Activated naive CD8-positive, alpha-beta T cell treated with anti-CD3 and anti-CD28 coated beads, Interleukin-2, amount 10 ng/mL, durations not matched to agents 7 days and 5 days (primary cell): ENCODE measurements at places on chromosomes 11 and 22. TPM values are rescaled to one million over a fixed set of nuclear protein-coding genes. Genes with fewer than 3 reads are reported as not detected.

WT1 gene
- not detected for total RNA-seq

PLEKHB1 gene
- 23.6 TPM for total RNA-seq

SCN3B gene
- total RNA-seq, result not detected

C22orf42 gene
- not detected for total RNA-seq

KRTAP5-1 gene
- total RNA-seq, result not detected

XKR3 gene
- not detected for total RNA-seq

SLC5A1 gene
- total RNA-seq, result not detected

GGTLC2 gene
- total RNA-seq, result not detected

DNA sequence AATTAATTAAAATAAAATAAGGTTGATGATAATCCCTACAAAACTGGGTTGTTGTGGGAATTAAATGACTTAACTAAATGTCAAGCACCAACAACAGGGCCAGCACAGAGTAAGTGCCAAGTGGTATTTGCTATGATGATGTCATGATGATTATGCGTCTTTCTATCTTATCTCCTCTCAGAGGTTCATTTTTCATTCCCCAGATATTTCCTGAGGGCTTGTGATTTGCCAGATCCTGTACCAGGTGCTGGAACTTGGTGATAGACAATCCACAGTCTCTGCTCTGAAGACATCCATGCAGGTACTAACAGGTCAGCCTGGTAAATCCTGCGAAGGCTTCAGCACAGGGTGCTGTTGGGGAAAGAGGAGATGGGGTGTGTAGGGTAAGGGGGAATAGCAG, 8.1 kb upstream of the MYH9 start:
- H3K36me3 ChIP-seq, result no peaks in the 10 kb centered on the region
- DNase-seq, result no peak
- H3K4me3 ChIP-seq, result no peak overlapping the region
- peaks cover 2% of the 10 kb centered on the region for H3K27me3 ChIP-seq

GRCh38 chr11:44263738-44264437, 46.1 kb downstream of the ALX4 start:
- no peak for DNase-seq
- H3K27ac ChIP-seq, result no peak overlapping the region
- H3K4me1 ChIP-seq, result peaks cover 7% of the 10 kb centered on the region
- H3K4me3 ChIP-seq, result no peak overlapping the region
- H3K27me3 ChIP-seq, result peaks cover 11% of the 10 kb centered on the region

DNA sequence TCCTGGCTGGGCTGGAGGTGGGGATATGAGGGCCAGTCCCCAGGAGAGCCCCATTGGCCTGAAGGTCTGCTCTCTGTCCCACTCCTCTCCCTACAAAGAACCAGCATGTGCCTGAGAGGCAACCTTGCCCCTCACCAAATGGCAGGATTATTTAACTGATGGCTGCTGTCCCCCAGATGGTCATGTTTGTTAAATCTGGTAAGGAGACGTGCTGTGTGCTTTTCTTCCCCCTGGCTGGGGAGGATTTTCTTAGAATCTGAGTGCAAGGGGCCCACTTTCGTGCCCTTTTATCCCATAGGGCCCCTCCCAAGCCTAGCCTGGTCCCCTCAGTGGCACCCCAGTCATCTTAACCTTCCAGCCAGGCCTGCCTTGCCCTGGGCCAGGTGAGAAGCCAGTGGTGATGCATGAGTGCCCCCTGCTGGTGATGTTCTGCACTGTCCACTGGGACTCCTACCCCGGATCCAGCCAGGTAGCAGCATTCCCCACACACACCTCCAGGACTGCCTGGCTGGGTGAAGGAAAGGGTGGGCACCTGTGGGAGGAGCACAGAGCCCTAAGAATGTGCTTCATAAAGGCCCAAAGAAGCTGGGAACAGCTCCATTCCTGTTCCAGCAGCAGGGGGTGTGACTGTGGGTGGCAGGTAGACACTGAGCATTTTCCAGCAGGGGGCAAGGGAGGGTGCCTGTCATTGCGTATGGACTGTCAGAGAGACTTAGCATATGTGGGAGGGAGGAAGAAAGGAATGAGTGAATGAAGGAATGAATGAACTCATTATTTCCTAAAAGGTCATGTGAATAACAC, 28.9 kb downstream of the MFNG start:
- peak; percentile 87 for DNase-seq
- H3K27ac ChIP-seq, result no peak overlapping the region
- no peak overlapping the region for H3K4me3 ChIP-seq
- peaks cover 5% of the 10 kb centered on the region for H3K36me3 ChIP-seq
- peaks cover 3% of the 10 kb centered on the region for H3K4me1 ChIP-seq

DNA sequence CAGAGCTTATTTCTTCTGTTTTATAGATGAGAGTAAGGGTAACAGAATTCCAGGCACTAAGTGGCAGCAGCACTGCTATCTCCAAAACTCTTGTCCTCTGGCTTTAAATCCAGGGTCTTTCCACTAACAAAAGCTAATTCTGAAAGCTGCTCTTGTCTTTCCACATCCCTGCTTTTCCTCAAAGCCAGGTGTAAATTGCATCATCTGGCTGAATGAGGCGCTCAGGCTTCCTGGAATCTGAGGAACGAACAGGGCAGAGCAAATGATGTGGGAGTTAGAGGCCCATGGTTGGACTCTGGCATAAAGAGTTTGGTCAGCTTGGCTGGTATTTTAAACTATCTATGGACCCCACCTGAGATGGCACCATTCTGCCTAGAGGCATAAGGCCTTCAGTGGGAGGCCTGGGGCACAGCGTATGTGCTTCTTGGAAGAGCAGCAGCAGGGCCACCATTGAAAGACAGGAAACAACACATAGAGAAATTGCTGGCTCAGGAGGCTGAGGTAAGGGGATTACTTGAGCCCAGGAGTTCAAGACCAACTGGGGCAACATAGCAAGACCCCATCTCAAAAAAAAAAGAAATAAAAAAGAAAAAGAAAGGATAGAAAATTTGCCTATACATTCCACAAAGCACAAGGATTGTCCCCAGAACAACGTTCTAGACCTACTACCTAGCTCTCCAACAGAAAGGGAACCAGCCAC, 1.9 kb downstream of the KCNJ5 start:
- peaks cover 55% of the 10 kb centered on the region for H3K27me3 ChIP-seq
- no peak overlapping the region for H3K27ac ChIP-seq
- H3K36me3 ChIP-seq, result no peaks in the 10 kb centered on the region
- peaks cover 13% of the 10 kb centered on the region for H3K4me1 ChIP-seq
- no peak for DNase-seq

- peak overlapping the region; percentile 60 for H3K27ac ChIP-seq
- peak overlapping the region; percentile 51 for H3K4me3 ChIP-seq
- no peak for DNase-seq
- peaks cover 49% of the 10 kb centered on the region for H3K4me1 ChIP-seq
- H3K36me3 ChIP-seq, result peaks cover 25% of the 10 kb centered on the region
- no peaks in the 10 kb centered on the region for H3K27me3 ChIP-seq
These were observed 54.8 kb downstream of the PTPRJ start for GRCh38 chr11:48034926-48035871.

DNA sequence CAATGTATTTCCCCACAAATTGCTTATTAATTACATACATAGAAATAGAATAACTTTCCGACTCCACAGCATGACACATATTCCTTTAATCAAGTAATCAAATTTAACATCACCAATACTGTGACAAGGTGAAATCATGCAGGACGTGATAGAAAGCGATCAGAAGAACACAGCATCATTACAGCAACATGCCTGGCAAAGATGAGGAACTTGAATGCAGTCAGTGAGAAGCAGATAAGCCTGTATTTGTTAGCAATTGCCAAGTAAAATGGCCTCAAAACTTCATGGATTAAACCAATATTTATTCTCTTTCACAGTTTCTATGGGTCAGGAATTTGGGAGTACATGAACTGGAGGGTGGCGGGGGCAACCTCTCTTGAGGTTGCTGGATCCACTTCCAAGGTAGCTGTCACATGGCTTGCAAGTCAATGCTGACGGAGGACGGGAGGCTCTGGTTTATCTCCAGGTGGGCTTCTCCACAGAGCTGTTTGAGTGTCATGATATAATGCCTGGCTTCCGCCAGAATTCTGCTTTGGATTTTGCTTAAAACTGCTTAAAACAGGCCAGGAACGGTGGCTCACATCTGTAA, 12.0 kb upstream of the TEAD1 start:
- no peak for DNase-seq
- no peak overlapping the region for H3K4me3 ChIP-seq
- no peaks in the 10 kb centered on the region for H3K4me1 ChIP-seq
- H3K27me3 ChIP-seq, result peaks cover 18% of the 10 kb centered on the region

DNA sequence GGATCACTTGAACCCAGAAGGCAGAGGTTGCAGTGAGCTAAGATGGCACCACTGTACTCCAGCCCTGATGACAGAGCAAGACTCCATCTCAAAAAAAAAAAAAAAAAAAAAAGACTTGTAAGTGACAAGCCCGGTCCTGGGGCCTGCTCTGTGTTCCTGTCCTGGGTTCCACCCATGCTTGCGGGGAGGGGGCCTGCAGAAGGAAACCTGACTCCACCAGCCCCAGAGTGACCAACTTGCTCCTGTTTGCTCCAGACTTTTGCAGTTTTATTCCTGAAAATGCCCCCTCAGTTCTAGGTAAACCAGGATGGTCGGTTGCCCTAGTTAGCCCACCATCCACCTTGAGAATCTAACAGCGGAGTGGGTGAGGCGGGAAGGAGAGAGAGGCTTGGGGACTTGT, 10.1 kb upstream of the LRP5 start:
- H3K27me3 ChIP-seq, result no peaks in the 10 kb centered on the region
- peaks cover 4% of the 10 kb centered on the region for H3K36me3 ChIP-seq
- DNase-seq, result no peak
